ENCODE measurements at places on chromosomes 5 and 9.

GRCh38 chr5:111063709-111064322 is 7.7 kb upstream of the TSLP start:
- no peak for DNase-seq

DNA sequence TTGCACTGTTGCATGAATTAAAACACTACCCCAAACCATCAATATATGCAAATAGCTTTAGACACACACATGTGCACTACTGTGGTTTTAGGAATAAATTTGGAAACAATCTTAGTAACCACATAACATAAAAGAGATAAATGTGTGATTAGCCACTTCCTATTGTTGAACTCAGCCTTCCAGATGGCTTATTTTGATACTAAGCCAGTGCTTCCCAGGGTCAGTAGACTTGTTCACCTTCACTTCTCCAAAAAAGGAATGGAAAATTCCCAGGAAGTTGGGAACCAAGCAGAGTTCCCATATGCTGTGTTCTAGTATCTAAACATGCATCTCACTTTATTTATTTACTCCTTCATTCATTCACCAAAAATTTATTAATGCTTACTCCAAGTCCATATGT is 47.8 kb downstream of the SVEP1 start:
- no peak for DNase-seq

DNA sequence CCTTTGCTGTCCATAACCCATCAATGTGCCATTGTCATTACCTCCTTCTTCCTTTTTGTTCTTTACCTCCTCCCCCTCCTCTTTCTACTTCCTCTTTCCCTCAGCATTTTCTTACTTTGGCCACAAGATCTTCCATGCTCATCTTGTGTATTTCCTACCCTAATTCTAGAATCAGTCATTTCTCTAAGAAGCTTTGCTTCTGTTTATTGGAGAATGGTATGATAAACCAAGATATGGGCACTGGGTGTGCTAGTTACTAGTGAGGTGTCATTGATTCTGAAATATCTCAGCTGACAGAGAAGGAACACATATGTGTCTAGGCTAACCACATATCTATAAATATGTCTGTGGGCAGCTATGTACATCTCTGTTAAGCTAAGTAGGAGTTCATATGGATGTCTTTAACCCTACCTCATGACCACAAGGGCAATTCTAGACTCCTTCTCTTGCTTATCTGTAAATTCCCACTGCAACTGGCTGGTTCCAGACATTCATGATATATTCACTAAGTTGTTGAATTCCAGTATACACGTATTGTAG is 2051.3 kb upstream of the CDH9 start:
- no peak for DNase-seq

- DNase-seq, result no peak
Observed at GRCh38 chr5:92775711-92776615, 805.1 kb downstream of the NR2F1-AS1 start.

GRCh38 chr5:172701291-172701656 is 60.2 kb downstream of the NEURL1B start:
- no peak for DNase-seq

- no peak for DNase-seq
Observed at GRCh38 chr5:150637245-150638052, 3.0 kb upstream of the SYNPO start.

GRCh38 chr5:118611332-118611945 is 376.9 kb downstream of the DTWD2 start:
- DNase-seq, result no peak

DNA sequence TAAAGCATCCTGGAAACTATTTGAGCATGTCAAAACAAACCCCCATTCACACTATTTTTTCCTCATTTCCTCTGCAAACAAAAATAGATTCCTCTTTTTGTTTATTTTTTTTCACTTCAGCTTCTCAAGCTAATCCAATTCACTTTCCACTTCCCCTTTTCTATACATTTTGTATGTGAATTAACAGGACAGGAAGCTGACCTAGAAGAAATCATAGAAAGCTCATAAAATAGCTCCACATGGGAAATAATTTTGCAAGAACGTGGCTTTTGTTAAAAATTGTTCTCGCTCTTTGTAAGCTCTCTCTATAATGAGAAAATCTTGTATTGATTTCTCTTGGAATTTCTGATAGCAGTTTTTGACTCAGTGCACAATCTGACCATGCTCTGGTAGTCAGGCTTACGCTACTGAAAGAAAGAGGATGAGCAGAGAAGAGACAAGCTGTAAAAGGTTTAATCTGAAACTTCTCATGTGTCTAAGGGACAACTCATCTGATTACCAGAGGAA is 215.8 kb downstream of the ADAMTS12 start:
- no peak for DNase-seq

GRCh38 chr9:111985315-111985714 is 88.7 kb downstream of the UGCG start:
- DNase-seq, result no peak

- DNase-seq, result no peak
Observed at GRCh38 chr5:65157906-65158603, 323.7 kb downstream of the ADAMTS6 start.

DNA sequence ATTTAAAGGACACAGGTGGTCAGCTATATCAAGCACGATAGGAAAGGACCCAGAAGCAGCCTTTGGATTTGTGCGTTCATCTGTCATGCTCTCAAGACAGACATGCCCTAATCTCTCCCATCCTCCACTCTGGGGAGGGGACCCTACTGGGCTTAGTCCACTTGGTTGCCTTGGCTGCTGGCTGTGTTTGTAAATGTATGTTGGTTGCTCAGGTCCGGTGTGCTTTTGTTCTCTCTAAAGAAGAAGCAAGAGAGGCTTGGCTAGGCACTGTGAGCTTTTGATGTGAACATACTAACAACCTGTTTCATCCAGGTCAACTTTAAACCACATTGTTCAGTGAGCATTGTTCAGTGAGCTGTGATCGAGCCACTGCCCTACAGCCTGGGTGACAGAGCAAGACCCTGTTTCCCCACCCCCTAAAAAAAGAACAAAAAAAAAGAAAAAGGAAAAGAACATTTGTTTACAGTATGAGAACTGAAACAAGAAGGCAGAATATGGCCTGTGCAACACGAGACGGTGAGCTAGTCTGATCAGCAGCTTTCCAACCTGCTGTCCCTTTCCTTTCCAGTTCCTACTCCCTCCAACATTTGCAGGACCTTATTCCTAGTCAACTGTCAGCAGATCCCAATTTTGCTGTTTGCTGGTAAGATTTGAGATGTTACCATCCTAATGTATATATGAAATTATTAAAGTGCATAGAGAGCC is 228.3 kb downstream of the ARHGAP26 start:
- DNase-seq, result no peak

GRCh38 chr9:135230386-135230765 is 142.9 kb downstream of the OLFM1 start:
- DNase-seq, result no peak

DNA sequence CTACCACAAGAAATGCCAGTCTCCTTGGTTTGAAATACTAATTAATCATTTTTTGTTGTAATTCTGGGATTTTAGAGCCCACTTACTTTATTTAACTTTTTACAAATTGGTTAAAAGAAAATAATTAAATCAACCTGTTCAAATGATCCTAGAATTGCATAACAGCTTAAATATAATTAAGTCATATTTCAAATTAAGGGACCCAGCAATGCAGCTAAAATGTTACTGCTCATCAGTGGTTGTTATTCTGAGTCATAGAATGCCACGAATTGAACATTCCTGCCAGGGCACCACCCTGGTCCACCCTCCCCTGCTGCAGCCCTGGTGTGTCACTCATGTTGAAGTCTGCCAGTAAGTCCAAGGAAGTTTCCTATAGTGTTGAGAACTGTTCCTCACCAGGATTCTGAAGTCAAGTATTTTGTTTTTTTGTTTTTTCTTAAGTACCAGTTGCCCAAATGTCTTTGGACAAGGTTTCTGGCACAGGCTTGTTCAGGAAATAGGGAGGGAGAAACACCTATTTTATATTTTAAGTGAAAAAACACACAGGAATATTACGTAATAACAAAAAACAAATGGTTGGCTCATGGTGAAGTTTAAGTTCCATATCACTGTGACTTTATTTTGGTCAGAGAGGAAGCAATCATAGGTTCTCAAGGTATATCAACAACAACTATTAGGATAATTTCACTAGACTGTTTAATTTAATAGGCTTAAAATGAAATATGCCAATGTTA is 4.3 kb upstream of the ITGA1 start:
- DNase-seq, result no peak

- DNase-seq, result no peak
Observed at GRCh38 chr5:104345222-104346016, 782.8 kb upstream of the NUDT12 start.

GRCh38 chr5:16709691-16710433 is 93.1 kb upstream of the RETREG1 start:
- DNase-seq, result no peak

DNA sequence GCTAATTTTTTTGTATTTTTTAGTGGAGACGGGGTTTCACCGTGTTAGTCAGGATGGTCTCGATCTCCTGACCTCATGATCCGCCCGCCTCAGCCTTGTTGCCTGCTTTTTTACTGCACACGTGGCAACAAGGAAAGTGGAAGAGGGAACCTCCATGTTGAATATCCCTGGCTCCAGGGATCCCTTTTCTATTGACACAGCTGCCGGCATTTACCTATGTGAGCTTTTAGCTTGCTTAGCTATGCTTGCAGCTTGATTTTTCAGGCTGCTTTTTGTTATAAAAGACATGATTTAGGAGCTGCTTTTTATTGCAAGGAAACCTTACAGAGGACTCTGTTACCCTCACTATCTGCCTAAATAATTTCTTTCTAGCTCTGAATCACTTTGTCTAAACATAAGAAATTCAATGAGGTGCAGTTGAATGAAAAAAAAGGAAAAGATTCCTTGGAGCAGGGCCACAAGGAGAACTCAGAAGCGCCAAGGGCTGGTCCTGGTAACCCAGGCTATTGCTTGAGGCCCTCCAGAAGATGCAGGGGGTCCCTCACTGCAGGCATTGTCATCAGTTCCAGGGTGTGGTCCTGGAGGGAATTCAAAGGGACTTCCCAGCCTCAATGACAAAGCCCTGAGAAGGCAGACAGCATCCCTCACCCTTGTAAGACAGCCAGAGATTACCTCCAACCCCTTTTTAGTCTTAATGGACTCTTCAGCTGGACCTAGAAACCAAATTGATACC is 89.9 kb downstream of the SYK start:
- no peak for DNase-seq

- DNase-seq, result no peak
Observed at GRCh38 chr9:3768286-3768685, 242.5 kb upstream of the RFX3 start.

- DNase-seq, result no peak
Observed at GRCh38 chr5:8611067-8611466, 742.1 kb downstream of the MTRR start.

- DNase-seq, result no peak
Observed at GRCh38 chr5:103569313-103570060, 6.9 kb upstream of the NUDT12 start.

DNA sequence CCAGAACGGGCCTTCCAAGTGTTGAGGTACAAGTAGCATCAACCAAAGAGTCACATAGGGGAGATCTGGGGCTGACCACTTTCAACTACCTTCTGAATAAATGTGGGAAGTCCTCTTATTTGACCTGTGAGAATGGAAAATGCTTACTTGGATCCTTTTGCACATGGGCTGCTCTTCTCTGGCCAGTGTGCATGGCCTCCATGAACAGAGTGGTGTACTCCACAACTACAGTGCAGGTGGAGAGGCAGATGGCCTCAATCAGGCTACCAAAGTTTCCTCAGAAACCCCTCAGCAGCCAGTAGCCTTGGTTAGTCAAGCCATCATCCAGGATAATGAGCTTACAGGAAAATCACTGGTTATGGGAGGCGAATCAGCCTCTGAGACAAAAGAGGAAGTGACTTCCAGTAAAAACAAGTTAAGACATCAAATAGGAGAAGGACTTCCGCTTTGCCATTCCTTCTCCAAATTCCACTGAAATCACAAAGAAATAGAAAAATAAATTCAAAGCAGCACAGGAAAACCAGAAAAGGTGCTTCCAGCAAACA is 18.3 kb upstream of the FCHO2 start:
- no peak for DNase-seq

GRCh38 chr9:88006511-88007290 is 32.4 kb upstream of the CDK20 start:
- no peak for DNase-seq

- no peak for DNase-seq
Observed at GRCh38 chr5:146772881-146773466, 105.6 kb downstream of the PPP2R2B start.

GRCh38 chr5:172149073-172149472 is 39.0 kb downstream of the STK10 start:
- no peak for DNase-seq

GRCh38 chr9:100756217-100756616 is 178.3 kb downstream of the CAVIN4 start:
- peak; percentile 44 for DNase-seq

GRCh38 chr5:90356176-90356575 is 53.4 kb downstream of the CETN3 start:
- DNase-seq, result no peak

DNA sequence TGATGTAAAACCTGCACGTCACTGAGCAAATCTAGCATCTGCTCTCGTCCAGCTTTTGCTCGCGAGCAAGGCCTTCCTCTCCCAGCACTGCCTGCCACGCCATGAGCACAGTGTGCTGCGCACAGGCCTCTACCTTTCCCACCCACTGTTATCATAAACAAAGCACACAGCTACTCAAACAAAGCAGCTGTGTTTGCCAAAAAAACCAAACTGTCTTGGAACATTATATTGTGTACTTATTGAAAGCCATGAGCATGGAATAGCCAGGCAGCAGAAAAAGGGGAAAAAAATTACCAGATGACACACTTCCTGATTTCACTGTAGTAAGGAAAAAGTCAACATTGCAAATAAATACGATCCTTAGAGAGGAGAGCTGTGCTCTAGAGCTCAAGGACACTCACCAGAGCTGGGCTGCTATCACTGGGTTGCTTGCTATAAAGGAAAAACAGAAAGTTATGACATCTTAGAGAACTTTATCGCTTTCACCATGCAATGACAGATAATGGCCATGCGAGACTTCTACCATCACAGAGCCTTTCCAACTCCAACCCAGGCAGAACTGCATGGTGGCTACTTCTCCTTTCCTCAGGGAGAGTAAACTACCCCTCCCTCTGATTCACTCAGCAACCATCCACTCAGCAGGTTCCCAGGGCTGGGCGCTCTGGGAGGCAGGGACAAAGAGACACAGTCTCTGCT is 69.6 kb downstream of the EPB41L4B start:
- no peak for DNase-seq

- no peak for DNase-seq
Observed at GRCh38 chr5:154607746-154608145, 129.7 kb upstream of the HAND1 start.

DNA sequence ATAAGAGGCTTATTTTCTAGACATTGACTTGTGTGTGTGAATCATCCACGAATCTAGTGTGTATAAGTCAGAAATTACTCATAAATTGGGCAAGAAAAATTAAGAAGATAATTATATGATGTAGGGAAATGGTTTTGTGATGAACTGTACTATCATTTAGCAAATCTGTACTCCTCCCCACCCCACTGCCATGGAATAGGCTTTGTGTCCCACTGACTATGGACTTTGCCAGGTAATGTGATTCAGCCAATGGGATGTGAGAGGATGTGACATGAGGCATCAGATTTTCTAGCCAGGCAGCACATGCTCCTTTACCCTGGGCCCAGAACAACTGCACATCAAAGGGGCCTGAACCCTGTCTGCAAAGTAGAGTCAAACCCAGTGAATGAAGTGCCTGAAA is 406.6 kb downstream of the CTNND2 start:
- DNase-seq, result no peak

- no peak for DNase-seq
Observed at GRCh38 chr9:35195683-35196082, 33.9 kb downstream of the UNC13B start.
